Fibroblast of the aortic adventitia (primary cell): ENCODE measurements at places on chromosomes 4 and X. TPM values are rescaled to one million over a fixed set of nuclear protein-coding genes. Genes with fewer than 3 reads are reported as not detected.

Gene SERTM2
- not detected in 2 replicates for total RNA-seq

Gene SLC10A7
- total RNA-seq = 10.0 and 18.2 TPM in 2 replicates

Gene AFM
- not detected in 2 replicates for total RNA-seq

Gene DOK7
- not detected in 2 replicates for total RNA-seq

Gene KCNIP4
- 0.82 and 1.7 TPM in 2 replicates for total RNA-seq
